Effector memory CD8-positive, alpha-beta T cell (primary cell): ENCODE measurements at places on chromosomes 3 and 15.

DNA sequence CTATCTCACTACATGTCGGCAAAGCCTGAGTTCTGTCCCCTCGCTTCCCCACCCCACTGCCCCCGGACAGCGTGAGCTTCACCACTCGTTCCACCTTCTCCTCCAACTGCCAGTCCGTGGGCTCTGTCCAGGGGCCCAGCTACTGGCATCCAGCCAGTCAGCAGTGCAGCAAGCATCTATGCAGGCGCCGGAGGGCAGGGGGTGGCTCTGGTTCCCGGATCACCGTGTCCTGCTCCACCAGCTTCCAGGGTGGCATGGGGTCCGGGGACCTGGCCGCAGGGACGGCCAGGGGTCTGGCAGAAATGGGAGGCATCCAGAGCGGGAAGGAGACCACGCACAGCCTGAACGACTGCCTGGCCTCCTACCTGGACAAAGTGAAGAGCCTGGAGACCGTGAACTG lies 20.4 kb downstream of the CMTM8 start:
- DNase-seq: no peak

DNA sequence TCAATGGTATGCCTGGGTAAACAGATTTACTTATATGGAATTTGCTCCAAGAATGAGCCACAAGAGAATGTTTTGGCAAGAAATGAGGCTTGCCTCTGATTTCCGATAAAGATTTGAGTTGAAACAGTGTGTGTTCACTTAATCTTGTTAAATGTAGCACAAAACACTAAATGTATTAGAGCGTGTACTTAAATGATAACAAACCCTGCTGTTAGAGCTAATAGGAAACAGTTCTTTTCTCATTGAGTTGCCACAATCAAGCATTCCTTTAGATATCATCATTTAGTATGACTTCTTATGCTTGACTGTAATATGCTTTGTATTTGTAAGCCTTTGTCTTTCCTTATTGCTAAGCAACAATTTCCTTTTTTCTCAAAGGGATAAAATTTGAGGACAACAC lies 353.6 kb upstream of the ZNF717 start:
- no peak for DNase-seq

- DNase-seq: no peak
Measured at GRCh38 chr3:14853271-14853951, 34.6 kb downstream of the FGD5 start.

DNA sequence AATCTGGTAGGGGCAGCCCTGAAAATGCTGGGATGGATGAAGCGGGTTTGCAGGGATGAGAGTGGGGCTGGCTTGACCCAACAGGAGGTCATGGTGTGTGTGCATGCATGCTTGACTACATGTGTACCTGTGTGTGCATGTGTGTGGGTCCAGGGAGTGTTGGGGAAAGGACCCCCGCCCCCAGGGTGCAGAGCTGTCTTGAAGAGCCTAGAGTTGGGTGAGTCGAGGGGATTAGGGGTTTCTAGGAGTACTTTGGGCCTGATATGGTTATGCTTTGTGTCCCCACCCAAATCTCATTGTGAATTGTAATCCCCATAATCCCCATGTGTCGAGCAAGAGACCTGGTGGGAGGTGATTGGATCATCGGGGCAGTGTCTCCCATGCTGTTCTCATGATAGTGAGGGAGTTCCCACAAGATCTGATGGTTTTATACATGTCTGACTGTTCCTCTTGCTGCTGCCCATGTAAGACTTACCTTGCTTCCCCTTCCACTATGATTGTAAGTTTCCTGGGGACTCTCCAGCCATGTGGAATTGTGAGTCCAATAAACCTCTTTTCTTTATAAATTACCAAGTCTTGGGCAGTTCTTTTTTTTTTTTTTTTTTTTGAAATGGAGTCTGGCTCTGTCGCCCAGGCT lies 5.2 kb upstream of the LCTL start:
- no peak for DNase-seq

GRCh38 chr3:58565621-58566397 lies 11.4 kb downstream of the FAM107A start:
- no peak for DNase-seq

DNA sequence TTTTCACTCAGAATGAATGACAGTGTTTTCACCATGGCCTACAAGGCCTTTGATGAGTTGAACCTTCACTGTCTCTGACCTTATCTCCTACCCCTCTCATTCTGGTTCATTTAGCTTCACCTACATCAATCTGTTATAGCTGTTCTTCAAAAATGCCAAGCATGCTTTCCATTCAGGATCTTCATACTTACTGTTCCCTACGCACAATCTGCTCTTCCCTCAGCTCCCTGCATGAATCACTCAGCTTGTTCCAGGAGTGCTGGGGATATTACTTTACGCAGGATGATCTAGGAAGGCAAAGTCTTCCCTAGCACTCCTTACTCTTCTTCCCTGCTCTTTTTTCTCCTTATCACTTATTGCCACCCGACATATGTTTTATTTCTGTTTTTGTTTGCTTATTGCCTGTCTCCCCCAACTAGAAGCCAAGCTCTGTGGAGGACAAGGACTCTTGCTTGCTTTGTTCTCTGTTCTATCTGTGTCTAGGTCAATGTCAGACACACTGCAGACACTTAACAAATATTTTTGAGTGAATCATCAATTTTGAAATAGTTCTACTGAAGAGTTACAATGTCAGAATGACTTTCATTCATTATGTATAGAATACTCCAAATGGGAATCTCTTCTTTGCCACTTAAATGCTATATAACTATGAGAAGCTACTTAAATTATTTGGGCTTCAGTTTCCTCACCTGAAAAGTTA lies 238.3 kb upstream of the FEZF2 start:
- DNase-seq: no peak

DNA sequence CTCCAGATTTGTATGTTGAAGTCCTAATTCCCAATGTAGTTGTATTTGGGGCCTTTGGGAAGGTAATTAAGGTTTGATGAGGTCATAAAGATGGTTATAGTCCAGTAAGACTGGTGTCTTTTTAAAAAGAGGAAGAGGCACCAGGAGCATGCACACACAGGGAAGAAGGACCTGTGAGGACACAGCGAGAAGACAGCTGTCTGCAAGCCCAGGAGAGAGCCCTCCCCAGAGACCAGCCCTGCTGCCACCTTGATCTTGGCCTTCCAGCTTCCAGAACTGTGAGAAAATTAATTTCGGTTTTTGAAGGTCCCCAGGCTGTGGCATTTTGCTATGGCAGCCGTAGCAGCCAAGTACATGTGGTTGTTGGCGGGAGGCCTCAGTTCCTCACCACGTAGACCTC lies 32.8 kb upstream of the TSEN2 start:
- no peak for DNase-seq

GRCh38 chr15:92570391-92570790 lies 85.2 kb downstream of the FAM174B start:
- no peak for DNase-seq

- DNase-seq: no peak
Measured at GRCh38 chr3:14482271-14482721, 57.8 kb downstream of the GRIP2 start.

GRCh38 chr3:127697551-127698240 lies 24.9 kb downstream of the ABTB1 start:
- peak; percentile 41 for DNase-seq

GRCh38 chr3:182046166-182046764 lies 334.5 kb downstream of the SOX2 start:
- no peak for DNase-seq

DNA sequence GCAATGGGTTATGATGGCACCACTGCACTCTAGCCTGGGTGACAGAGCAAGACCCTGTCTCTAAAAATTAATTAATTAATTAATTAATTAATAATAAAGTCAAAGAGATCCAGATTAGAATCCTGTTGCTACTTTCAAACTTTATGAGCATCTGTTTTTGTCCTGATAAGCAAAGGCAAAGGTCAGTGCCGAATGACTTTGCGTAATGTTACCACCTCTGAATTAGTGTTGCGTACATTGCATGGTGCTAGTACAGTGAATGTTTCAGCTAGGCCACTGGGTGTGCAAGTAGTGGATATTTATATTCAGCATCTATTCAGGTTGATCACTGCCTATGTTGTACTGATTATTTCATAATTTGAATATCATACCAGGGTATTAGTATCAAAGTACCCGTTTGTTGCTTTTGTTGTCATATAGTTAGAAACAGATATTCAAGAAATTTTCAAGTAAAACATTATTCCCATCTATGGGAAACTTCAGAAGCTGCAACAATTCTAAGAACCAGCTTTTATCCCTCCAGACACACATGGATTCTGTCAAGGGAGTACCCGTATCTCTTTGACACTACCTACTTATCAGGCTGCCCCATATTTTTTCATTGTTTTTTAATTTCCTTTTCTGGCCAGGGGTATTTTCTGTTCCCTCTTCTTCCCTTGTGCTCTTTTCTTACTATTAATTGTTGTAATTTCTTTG lies 127.1 kb upstream of the GRM7 start:
- no peak for DNase-seq

- DNase-seq: no peak
Measured at GRCh38 chr3:191237047-191237882, 38.2 kb downstream of the OSTN start.

DNA sequence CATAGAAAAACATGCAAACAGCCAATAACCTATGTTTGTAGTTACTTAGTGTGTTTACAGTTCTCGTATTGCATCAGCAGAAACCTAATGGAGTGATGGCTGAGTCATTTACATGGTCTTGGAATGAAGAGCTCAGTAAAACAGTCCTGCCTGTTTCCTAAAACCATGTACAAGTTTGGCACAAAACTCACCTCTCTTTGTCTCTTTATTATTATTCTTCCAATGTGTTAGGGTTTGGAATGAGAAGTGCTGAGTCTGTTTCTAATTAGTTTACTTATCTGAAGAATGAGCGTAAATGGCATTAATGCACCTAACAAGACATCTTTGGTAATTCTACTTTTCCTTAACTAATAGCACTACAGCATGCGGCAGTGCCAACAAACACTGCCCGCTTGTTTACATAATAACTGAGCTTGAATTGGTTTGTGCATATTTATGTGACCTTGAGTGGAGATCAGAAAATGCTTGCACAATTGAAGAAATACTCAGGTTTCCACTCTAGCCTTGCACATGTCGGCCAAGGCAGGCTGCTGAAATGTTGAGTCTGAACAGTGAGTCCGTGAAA lies 385.4 kb upstream of the SEMA6D start:
- no peak for DNase-seq

DNA sequence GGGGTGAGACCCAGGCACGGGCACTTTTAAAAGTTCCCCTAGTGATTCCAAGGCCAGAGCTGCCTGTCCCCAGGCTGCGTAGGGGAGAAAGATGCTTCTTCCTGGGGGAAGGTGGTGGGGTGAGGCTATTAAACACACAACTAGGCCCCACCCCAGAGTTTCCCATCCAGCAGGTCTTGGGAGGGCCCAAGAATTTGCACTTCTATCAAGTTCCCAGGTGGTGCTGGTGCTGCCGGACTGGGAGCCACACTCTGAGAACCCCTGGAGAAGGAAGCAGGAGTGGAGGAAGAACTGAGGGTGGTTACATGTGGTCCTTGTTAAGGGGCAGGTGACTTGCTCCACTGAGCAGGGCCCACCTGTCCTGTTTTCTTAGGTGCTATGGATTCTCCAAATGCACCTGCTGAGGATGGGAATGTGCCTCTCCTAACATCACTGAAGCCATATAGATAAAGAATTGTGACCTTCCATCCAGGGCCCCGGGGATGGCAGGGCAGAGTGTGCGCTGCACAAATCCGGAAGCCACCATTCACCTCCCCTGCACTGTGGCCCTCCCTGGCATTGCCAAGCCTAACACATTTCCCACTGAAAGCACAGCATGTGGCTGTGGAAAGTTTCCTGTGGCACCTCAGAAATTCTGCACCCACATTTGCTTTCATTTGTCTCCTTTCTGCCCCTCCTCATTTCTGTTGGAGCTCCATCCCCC lies 111.5 kb upstream of the MEF2A start:
- DNase-seq: no peak

DNA sequence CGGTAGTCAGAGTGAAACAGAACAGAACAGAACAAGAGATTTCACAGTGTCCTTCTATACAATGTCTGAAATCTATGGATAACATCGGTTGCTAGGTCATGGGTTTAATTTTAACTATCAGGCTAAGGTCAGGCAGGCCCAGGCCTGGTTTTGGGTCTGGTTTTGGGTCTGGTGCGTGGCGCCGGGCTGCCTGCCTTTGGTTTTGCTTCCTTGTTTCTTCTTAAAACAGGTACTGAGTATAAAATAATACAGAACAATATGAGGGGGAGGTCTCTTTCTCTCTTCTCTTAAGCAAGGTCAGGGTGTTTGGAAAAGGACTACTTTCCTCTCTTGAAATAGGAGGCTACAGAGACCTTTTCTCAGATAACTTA lies 1.4 kb downstream of the AEN start:
- DNase-seq: no peak

DNA sequence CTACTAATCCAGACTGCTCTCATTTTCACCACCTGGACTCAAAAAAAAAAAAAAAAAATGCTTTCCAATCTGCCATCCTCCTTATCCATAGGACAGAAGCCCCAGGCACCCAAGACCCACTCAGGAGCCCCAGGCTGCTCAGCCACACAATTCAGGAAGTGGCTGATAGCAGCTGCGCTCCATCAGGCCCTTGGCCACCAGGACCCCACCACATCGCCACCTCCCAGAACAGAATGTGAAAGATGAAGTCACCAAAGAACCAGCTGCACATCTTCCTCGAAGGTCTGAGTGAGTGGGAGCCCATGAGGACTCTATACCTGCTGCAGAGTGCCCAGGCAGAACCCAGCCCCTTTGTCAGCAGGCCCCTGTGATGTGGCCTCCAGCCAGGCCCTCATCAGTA lies 19.5 kb downstream of the POC1A start:
- DNase-seq: no peak

DNA sequence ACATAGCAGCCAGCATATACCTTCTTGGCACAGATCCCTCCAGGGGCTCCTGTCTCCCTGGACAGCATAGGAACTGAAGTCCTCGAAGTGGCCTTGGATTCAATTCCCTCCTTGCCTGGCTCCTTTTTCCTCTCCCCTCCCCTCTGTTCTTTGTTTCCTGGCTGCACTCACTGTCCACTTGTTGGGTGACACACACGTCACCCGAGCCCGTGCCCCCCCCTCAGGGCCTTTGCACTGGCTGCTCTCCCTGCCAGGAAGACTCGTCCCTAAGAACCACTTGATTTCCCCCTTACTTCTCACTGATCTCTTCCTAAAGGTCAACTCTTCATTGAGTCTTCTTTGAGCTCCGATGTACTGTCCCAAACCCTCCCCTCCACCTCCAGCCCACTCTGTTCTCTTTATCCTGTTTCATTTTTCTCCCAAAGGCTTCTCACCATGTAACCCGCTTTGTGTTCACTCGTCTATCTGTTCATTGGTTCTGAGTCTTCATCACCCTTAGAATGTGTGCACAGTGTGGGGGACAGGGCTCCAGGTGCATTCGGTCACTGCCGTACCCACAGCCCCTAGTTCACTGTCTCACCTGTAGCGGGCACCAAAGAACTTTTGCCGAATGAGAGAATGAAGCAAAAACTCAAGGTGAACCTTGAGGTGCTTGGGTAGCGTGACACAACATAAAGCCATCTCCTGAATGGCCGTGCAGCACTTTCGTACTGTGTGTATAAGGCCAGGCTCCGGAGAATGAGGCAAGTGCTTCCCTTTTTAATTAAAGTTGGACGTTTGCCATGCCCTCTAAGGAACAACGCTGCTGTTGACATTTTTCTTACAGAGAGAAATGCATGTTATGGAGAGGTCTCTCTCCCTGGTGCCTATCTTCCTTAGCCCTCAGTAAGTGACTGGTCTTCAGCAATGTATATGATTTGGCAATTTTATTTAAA lies 74.0 kb downstream of the CHRNA7 start:
- no peak for DNase-seq

- no peak for DNase-seq
Measured at GRCh38 chr3:98734735-98735134, 28.4 kb upstream of the ST3GAL6 start.

- DNase-seq: no peak
Measured at GRCh38 chr3:21654662-21655061, 96.3 kb downstream of the ZNF385D start.
